ENCODE measurements at places on chromosomes 7 and 10.

DNA sequence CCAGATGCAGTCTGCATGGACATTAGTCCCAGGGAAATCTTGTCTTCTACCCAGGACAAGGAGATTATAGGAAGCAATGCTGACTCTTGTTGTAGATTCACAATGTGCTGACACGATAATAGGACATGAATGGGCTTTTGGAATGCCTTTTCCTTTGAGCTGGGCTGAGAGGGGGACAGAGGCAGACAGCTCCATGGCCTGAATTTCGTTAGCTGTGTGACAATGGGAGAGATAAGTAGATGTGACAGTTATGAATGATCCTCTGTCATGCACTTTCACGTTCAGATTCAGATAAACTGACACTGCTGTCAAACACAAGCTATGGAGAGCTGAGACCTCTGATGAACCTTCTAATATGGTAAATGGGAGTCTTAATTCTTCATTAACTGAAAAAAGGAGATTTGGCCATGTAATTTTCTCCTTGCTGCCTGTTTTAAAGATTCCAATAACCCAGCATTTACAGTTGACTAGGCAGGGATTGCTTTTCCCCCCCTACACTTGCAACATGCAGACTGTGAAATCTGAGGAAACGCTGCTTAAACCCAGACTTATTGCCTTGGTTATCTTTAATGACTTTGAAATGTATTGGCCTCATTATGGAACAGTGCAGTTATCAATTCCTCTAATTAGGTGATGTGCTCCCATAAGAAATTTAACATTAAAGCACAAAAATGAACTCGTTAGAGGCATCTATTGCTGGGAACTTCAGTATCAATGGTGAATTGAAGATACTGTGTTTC, 669.3 kb downstream of the AUTS2 start:
- DNase-seq: no peak

- no peak for DNase-seq
Measured at GRCh38 chr7:120862987-120863590, 5.1 kb upstream of the TSPAN12 start.

DNA sequence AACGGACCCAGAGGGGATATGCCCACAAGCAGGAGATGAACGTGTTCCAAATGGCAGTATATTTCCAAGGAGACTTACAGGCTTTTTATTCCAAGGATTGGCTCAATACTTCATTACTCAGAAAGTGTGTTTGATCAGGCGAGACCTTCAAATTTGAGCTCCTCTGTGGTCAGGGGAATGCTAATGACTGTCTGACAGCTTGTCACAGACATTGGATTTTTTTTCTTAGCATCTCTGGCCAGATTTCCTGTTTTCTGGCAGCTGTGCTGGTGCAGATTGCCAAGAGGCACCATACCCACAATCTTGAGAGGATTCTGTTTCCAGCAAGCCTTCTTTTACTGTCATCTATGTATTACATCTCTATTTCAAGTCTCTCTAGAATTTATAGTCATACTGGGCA, 93.8 kb downstream of the C1GALT1 start:
- DNase-seq: no peak

DNA sequence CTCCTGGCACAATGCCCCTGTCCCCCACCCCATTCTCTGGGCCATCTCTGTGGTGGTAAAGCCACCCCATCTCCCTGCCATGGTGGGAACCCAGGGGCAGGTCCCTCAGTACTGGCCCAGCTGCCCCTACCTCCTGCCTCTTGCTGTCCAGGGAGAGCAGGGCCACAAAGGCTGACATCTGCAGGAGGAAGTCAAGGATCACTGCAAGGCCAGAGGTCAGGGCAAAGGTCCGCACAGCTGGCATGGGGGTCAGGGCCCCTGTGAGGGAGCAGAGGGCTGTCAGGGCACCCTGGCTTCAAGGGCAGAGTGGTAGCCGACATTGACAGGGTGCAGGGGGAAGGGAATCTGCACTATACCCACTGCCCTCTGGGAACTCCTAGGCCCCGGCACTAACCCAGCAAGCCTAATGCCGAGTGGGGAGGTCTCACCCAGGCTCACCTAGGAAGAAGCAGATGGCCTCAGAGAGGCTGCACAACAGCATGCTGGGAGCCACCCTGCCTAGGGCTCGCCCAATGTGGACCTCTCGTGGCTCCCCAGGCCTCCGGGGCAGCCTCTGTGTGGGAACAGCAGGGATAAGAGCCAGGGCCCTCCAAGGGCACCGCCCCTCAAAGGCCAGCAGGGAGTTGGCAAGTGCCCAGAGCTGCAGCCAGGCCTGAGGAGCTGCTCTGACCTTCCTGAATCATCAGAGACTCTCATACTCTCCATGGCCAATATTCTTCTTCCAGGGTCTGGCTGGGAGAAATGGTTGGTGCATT, 7.7 kb downstream of the NPC1L1 start:
- no peak for DNase-seq

- no peak for DNase-seq
Measured at GRCh38 chr7:93008833-93009232, 108.9 kb downstream of the SAMD9 start.

- DNase-seq: no peak
Measured at GRCh38 chr7:1691601-1692514, 21.8 kb downstream of the ELFN1 start.

DNA sequence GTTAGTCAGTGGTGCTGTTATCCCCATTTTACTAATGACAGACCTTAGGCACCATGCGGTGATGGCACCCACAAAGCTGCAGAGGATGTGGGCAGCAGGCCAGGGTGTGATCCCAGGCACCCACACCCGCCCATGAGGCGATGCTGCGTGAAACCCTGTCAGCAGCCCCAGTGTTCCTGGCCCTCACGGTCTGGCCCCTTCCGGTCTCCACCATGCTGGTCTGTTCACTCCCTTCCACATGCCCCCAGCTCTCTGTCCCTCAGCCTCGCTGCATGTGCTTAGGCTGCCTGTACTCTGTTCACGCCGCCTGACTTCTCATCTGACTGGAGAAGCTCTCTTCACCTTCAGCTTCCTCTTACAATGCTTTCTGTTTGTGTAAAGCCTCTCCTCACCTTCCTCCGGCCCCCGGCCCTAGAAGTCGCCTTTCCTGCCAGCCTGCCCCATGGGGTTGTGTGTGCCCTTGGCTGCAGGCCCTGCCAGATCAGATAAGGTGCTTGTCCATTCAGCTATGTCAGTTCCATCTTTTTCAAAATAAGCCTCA, 17.6 kb upstream of the ORAI2 start:
- DNase-seq: no peak

DNA sequence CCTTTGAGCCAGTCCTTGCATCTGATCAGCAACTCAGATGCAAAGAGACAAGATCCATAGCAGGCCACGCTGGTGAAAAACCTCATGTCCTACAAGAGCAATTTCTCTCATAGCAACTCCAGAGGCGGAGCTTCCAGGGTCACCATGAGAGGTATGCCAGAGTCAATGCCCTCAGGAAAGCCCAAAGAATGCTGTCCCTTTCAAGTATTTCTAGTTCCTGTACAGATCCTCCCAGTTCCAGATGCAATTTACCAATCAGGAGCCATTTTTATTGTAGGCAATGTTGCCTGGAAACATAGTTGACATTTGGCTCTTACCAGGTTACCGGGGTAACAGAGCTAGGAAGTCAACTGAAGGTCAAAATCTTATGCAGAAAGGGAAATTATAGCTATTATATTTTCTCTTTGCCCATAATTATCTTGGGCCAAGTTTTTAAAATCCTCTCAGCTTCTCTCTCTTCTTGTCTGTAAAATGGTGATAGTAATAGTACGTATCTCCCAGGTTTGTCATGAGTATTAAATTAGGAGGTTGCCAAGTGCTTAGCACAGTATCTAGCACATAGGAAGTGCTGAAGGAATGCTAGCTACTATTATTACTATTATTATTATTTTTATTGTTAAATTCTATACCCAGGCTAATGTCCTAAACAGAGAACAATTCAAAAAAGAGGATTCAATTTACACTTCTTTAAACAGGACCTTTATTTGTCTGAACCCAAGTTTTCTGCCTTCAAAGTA, 46.3 kb upstream of the TM9SF3 start:
- no peak for DNase-seq

DNA sequence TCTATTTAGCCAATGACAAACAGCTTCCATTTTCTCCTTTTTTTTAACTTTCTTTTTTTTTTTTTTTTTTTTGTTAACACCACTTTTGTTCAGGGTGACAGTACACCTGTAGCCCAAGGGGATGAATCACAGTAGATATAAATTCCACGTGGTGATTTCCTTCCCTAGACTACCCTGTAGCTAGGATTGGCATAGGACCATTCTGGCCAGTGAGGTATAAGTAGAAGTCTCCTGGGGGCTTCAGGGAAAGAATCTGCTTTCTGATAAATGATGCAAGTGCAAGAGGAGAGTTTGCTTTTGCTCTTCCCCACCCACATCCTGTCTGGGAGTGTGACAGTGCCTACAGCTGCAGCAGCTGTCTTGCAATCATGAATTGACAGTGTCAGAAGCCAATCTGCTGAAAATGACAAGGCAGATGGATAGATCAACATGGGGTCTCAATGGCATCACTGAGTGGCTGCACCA, 63.2 kb upstream of the TOMM7 start:
- peak; percentile 72 for DNase-seq

DNA sequence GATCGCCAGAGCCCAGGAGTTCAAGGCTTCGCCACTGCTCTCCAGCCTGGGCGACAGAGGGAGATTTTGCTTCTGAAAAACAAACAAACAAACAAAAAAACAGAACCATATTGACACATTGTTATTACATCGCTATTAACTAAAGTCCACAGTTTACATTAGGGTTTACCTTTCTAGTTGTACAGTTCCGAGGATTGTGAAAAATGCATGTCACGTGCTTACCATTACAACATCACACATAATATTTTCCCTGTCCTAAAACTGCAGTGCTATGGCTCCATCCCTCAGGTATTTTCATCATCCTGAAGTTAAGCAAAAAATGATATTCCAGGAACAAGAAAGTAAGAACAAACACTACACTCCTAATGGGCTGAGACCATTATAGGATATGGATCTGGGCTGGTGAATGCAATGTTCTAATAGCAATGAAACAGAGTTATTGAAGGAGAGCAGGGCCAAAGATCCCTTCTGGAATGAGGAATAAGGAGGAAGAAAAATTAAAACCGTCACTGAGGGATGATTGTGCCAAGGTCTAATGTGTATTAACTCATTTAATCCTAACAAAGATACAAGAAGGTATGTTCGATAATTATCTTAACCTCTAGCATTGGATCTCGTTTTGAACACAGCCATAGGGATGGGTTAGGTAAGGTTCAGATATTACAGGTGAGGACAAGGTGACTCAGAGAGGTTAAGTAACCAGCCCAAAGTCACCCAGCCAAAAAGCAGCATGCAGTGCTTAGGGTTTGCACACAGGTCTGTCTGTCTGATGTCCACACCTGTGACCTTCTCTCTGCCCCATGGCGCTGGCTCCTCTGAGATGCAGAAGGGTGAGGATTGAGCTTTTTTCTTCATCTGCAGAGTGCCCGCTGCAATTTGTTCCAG, 14.0 kb upstream of the CUX1 start:
- DNase-seq: no peak

GRCh38 chr10:20877554-20877953, 19.6 kb downstream of the NEBL start:
- no peak for DNase-seq

GRCh38 chr10:4373612-4374011, 452.4 kb upstream of the AKR1E2 start:
- peak; percentile 24 for DNase-seq

- DNase-seq: peak; percentile 74
Measured at GRCh38 chr10:103564776-103565520, 71.4 kb downstream of the NEURL1 start.

DNA sequence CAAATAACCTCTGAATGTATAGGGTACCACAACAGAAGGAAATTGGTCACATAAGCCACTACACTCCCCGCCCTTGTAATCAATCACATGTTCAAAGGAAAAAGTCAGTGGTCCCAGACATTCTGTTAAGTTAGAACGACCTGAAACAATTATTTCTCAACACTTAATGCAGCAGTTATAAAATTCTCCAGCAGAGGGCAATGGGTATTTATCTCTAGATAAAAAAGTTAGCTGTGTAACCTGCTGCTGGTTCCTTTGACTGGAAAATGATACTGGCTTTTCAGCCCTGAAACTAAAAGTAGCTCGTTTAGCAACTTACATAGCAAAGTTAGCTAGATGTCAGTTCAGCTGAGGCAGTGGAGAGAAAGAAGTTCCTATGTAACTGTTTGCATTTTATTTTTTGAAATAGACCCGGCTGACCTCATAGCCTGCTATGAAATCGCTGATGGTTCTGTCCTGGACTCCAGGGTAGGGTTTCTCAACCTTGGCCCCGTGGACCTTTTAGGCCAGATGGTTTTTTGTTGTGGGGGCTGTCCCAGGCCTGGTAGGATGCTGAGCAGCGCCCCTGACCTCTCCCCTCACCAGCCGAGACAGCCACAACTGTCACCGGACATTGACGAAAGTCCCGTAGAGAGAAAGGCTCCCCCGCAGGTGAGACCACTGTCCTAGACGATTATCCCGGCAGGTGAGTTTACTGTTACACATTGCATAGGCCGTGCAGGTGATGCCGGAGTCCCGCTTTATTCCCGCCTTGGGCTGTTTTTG, 40.2 kb upstream of the PROSER2 start:
- DNase-seq: peak; percentile 81

DNA sequence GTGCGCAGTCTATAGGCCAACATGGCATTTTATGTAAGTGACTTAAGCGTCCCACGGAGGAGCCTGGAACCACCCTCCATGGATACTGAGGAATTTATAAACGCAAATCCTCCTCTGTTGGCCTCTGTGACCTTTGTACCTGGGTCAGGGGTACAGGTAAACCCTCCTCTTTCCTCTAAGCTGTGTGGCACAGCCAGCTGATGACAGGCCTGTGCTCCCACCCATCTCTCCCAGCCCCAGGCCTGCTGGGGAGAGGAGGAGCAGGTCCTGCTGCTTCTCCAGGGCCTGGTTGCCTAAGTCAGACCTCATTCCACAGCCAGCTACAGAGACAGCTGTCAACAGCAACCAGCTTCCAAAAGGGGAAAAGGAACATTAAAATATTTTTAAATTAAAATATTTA, 5.0 kb downstream of the AVPI1 start:
- DNase-seq: no peak

DNA sequence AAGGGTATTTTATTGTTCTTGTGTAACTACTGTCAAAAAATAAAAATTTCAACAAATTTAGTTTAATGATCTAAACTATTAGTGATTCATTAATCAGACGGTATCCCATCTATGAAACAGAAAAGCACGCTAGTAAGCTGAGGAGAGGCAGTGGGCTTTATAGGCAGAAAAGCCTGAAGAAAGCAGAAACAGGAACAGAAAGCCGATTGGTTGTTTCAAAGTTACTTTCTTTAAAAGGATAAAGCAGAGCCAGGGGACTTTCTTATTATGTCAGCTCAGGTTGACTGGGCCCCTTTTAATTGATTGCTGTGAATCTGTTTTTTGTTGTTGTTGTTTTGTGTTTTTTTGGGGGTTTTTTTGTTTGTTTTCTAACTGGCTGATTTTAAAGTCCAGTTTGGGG, 105.5 kb downstream of the TES start:
- no peak for DNase-seq

DNA sequence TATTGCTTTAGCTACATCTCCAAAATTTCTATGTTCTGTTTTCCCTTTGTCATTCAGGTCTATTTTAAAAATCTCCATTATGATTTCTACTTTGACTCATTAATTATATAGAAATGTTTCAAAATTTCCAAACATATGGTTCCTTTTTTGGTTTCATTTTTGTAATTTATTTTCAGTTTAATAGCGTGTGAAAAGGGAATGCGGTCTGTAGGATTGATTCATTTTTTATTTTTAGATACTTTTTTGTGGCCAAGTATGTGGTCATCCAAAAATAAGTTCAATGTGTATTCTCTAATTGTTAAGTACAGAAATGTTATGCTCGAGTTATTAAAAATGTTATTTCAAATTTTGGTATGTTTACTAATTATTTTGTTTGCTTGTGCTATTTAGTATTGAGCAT, 72.5 kb upstream of the ANKRD1 start:
- peak; percentile 75 for DNase-seq
